ENCODE measurements at places on chromosomes 3 and 15.

DNA sequence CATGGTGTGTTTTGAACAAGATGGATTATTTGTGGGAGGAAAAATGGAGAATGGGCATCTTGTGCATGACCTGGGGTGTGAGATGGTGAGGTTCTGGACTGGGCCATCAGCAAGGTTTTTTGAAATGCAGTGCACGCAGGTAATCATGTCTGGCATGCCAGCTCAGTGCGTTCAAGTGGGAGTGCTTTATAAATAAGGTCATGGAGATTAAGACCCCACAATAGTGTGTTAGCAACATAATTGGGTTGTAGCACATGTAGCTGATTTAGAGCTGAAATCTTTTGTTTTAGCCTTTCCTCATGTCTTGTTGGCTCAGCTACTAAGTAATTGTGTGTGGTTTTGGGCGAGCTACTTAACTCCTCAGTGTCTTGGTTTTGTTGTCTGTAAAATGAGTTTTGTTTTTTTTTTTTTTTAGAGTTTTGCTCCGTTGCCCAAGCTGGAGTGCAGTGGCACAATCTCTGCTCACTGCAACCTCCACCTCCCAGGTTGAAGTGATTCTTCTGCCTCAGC lies 3.9 kb upstream of the CACNA1D start:
- no peak for DNase-seq

DNA sequence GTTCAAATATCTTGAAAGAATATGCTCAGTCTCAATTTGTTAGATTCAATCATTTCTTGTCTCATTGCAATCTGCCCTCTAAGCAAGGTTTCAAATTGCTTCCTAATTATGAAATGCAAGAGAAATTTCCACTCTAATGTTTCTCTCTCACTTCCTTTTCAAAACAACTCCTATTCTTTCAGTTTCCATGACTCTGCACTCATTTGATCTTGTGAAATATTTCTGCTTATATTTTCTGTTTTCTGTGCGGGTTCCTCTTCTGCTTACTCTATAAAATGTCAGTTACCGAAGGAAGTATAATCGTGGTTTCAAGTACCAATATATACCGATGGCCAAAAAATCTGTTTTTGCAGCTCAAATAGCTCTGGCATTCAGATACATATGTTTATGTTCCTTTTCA lies 521.9 kb upstream of the NAALADL2 start:
- no peak for DNase-seq

- peak; percentile 50 for DNase-seq
Observed at GRCh38 chr3:191329654-191330529, at the start of gene UTS2B. TSS of gene UTS2B (minus strand) at chr3:191330526. CDS start at chr3:191282189, 48,337 bp downstream.

- DNase-seq: no peak
Observed at GRCh38 chr3:139732729-139733128, 55.0 kb upstream of the NMNAT3 start.
